ENCODE measurements at places on chromosomes 16 and 17.

GRCh38 chr17:3665834-3666233 is 2.5 kb downstream of the TAX1BP3 start:
- no peak for DNase-seq

DNA sequence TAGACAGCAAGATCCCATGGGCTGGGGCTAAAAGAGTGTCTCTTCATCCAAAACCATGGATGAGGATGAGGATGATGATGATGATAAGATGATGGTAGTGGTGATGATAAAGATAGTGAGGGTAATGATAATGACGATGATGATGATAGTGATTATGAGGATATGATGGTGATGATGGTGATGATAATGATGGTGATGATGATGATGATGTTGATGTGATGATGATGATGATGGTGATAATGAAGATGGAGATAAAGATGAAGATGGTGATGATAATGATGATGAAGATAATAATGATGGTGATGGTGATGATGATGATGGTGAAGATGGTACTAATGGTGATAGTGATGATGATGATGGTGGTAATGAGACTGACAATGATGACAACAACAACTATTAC is 299.5 kb downstream of the NPIPA8 start:
- no peak for DNase-seq

GRCh38 chr16:79767421-79768275 is 167.1 kb upstream of the MAF start:
- DNase-seq: peak; percentile 36

DNA sequence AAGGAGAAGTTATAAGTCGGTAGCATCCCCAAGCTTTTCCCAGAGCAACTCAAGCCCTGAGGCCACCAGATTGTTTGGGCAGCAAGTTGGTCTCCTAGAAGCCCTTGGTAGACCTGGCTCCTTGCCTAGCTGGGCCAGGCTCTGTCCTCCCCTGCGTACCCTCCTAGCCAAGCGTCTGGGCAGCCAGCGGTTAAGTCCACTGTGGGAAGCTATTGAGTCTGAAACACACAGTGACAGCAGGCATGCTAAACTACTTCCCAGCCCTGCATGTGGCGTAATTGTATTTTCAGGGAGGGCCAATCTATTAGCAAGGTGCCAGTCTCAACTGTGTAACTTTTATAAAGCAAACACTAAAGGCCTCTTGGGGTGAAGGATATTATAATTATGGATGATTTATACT is 419.1 kb upstream of the RBFOX1 start:
- DNase-seq: no peak

DNA sequence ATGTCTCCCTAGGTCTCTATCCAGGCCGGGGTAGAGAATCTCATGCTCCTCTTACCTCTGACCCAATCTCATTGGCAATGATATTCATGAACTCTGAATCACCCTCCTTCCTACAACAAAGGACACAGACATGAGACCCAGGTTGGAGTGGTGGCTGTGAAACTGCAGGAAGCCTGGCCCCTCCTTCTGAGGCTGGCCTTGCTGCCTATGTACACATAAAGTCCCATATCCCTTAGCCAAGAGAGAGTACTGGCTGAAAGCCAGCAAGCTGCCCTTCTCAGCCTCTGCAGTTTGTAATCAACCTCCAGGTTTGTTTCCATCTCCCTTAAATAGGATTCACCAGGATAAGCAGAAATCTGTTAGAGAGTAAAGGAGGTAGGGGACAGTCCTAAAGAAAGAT is 10.6 kb downstream of the AARSD1 start:
- DNase-seq: no peak

- DNase-seq: no peak
Observed at GRCh38 chr17:57365420-57365819, 109.1 kb downstream of the MSI2 start.

GRCh38 chr17:20012017-20012536 is 2.9 kb downstream of the SPECC1 start:
- DNase-seq: no peak

DNA sequence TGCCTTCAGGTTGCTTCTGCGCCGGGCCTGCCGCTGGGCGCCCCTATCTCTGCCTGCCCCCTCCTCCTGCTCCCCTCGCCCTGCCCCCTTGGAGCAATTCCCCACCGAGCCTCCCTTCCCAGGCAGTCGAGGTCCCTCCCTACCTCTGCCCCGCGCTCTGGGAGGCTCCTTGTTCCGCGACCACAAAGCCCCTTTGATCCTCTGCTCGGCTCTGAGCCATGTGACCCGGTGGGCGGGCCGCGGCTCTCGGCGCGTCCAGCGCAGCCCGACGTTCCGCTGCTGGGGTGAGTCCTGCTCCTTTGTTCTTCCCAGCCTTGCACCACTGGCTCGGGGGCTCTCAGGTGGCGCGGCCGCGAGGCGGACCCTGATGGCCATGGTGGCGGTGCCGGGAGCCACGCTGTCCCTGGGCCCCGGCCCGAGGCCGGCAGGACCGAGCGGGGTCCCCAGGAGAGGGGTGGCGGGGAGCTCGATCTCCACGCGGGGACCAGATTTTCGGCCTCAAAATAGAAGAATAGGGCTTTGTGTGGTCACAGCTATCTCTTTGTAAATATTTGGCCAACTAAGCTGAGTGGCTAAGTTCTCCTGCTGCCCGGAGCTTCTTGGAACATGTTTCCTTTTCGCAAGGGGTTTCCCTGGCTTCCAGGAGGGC is 310.6 kb downstream of the SEC14L1 start:
- DNase-seq: peak; percentile 87

DNA sequence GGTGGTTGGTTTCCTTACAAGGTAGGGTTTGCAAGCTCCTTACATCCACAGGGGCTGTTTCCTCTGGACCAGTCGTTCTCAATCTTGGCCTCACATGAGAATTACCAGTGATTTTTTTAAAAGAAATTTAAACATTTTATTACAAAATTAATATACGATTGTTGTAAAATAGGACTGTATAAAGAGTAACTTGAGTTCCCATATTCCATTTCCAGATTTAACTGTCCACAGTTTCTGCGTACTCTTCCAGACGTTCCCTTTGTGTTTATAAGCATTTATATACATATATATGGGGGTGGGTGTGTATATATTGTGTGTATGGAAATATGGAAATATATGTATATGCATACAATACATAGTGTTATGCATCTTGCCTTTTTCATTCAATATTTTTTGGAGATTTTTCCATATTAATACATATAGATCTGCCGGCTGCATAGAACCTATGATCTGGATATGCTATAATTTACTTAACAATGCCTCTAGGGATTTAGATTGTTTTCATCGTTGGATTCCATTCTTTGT is 31.5 kb downstream of the HLF start:
- DNase-seq: no peak

GRCh38 chr17:61863801-61864126 is 436 bp upstream of the BRIP1 start:
- DNase-seq: no peak

DNA sequence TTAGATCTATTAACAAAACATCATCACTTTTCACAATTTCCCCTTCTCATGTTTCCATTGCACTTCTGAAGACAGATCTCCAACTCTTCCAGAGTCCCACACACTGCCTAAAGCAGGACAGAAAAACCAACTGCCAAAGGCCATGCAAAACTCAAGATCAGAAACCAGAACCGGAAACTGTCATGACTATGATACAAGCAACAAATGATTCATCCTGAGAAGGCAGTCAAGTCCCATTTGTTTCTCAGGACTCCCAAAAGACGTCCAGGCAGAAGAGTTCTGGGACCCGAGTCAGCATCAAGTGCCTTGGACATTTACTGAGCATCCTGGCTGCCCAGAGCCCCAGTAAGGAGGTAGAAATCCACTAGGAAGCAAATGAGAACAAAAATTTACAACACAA is 38.8 kb downstream of the ERN1 start:
- no peak for DNase-seq

DNA sequence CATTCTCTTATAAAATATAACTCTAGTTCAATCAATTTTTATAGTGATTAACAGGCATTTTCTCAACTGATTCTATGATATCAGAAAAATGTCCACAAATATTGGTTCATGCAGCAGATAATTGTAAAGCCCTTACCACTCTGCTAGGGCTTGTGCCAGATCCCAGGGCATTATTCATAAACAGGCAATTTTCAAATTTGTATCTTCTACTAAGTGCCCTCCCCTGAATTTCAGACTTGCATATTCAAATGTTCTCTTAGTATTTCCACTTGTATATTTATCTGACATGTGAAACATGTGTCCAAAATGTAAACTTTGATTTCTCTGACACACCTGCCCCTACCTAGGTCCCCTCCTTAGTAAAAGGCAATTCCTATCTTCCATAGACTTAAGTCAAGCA is 9.3 kb downstream of the CPHXL2 start:
- no peak for DNase-seq

- DNase-seq: no peak
Observed at GRCh38 chr17:17682293-17682736, 1.1 kb downstream of the RAI1 start.

DNA sequence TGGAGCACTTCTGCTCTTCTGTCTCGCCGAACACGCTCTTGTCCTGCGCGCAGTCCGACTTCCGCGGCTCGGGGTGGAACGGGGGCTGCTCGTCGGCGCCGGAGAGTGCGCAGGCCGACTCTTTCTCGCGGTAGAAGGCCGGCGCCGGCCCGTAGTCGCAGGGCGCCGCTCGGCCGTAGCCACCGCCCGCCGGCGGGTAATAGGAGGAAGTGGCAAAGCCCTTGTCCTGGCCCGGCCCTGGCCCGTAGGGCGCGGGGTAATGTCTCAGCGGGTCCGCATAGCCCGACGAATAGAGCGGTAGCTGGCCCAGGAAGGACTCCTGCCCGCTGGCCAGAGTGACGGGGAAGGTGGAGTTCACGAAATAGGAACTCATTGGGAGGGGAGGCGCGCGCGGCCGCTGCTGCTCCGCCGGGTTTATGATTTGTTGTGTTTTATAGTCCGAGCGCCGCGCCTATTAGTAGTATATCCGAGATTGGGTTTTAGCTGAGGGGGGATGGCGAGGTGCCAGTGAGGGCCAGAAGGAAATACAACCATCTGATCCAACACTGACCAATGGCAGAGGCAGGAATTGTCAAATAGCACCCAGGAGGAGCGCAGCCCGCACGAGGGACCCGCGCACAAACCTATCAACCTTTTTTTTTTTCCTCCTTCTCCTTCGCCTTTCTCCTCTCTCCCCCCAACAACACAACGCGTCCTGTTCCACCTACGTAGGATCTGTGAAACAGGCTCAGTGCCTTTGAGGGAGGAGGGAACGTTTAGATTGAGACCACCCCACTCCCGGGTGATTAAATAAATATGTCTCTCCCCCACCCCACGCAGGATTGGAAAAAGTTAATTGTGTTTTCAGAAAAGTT is 4.4 kb upstream of the HOXB5 start:
- DNase-seq: peak; percentile 91

GRCh38 chr17:64410750-64411490 is 20.3 kb upstream of the PECAM1 start:
- no peak for DNase-seq

DNA sequence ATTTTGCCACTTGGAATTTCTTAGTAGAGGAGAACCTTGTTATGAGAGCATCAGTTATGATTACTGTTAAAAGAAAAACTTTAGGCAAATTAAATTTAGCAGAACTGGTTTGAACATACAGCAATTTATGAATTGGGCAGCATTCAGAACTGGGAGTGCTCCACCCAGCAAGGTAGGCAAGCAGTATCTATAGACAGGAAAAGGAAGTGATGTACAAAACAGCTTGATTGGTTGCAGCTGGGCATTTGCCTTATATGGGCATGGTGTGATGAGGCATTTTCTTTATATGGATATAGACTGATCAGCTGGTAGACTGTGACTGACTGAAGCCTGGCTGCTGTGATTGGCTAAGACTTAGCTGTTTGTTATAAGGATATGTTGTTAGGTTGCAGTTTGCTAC is 17.6 kb upstream of the CYLD start:
- DNase-seq: no peak

- DNase-seq: no peak
Observed at GRCh38 chr17:77450742-77451244, 310.0 kb downstream of the SEC14L1 start.

- DNase-seq: no peak
Observed at GRCh38 chr17:33127706-33128105, 136.1 kb downstream of the SPACA3 start.

DNA sequence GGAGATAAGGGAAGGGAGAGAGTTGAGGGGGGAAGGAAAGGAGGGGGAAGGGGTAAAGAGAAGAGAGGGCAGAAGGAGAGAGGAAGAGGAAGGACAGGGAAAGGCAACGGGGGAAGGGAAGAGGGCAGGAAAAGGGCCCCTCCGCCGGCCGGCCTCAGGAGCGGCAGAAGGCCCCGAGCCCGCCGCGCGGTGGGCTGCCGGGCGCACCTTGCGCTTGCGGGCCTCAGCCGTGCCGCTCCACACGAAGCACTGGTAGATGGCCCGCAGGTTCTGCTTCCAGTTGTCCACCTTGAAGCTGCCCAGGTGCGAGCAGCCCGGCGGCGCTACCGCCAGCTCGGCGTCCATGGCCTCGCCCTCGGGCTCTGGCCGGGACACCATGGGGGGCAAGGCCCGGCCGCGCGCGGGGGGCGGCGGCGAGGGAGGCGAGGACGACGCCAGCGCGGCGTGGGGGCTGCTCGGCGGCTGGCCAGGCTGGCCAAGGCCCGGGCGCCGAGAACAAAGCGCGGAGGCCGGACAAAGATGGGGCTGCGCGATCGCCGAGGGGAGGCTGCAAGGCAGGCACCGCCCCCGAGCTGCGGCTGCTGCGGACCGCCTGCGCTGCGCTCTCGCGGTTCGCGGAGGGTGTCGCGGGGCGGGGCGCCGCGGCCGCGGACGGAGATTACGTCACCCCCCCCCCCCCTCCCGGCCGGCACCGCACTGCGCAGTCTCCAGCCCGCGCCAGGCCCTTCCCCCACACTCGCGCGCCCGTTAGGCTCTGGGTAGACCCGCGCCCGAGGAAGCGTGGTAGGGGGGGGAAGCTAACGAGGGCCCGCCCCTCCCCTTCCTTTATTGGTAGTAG is at the start of gene USP22:
Gene USP22 (minus strand): TSS at position 554 of the 838 bp plus-strand sequence. CDS start 176 bp downstream, at position 378.
- no peak for DNase-seq

DNA sequence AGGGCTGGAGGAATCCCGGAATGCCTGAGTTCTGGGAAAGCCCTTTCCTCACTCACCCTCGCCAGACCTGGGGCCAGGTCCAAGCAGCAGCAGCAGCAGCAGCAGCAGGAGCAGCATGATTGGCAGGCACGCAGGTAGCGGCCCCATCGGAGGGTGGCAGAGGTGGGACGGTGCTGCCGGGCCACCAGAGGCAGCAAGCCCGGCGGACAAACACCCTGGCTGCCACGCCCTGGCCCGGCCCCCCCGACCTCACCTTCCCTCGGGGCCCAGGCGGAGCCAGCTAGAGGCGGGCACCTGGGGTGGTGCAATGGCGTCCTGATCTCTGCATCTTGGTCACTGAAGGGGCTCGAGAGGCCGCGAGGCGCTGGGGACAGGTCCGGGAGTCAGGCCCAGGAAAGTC is 122.4 kb downstream of the LAT start:
- DNase-seq: no peak

- DNase-seq: peak; percentile 49
Observed at GRCh38 chr16:86379505-86379846, 130.9 kb upstream of the FOXF1 start.

DNA sequence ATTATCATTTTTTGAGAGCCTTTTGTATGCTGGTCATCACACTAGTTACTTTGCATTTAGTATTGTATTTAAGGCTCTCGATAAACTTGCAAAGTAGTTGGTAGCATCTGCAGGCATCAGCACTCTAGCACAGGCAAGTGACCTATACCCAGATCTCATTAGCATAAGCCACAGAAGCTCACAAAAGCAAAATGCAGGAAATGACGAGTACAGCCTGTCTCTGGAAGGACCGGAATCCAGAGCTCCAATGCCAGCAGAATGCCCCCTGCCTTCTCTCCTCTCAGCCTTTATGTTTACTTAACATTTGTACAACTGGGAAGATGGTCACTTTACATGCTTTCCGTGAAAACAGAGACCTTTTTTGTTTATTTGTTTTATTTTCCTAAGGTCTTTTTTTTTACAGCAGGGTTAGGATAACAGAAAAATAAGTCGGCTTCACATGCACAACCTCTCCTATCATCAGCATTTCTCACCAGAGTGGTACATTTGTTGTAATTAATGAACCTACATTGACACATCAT is 45.4 kb upstream of the MYOCD start:
- DNase-seq: peak; percentile 83
